ENCODE measurements at places on chromosomes 3 and 15. TPM values are rescaled to one million over a fixed set of nuclear protein-coding genes. Genes with fewer than 3 reads are reported as not detected.

EFHB gene
- total RNA-seq: not detected

GOLGA6A gene
- total RNA-seq: not detected

DNA sequence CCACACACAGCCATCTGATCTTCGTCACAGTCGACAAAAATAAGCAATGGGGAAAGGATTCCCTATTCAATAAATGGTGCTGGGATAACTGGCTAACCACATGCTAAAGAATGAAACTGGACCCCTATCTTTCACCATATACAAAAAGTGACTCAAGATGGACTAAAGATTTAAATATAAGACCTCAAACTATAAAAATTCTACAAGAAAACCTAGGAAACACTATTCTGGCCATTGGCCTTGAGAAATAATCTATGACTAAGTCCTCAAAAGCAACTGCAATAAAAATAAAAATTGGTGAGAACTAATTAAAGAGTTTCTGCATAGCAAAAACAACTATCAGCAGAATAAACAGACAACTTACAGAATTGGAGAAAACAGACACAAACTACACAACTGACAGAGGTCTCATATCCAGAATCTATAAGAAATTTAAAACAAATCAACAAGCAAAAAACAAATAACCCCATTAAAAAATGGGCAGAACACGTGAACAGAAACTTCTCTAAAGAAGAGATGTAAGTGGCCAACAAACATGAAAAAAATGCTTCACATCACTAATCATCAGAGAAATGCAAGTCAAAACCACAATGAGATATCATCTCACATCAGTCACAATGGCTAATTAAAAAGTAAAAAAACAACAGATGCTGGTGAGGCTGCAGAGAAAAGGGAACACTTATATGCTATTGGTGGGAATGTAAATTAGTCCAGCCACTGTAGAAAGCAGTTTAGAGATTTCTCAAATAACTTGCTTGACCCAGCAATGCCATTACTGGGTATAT, 104.0 kb downstream of the NR1I2 start:
- no peak for DNase-seq

DNA sequence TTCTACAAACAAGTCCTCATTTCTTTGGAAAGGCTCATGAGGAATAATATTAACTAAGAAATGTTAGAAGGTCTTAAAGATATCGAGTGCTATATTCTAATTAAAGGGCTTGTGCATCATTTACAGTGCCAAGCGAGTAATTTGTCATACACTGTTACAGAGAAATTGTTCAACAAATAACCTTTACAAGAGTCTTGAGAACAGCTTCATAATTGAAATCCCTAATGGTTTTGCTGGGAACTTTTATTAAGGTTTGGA, 209.5 kb downstream of the MECOM start:
- no peak for DNase-seq

- DNase-seq: no peak
Observed at GRCh38 chr3:149310796-149311534, 22.5 kb downstream of the TM4SF18 start.

GRCh38 chr3:19229086-19229485, 80.8 kb downstream of the KCNH8 start:
- DNase-seq: no peak

- DNase-seq: no peak
Observed at GRCh38 chr3:151330379-151330778, 1.0 kb upstream of the P2RY13 start.

GRCh38 chr3:70245746-70246525, 66.5 kb downstream of the MDFIC2 start:
- DNase-seq: no peak

GRCh38 chr15:76162784-76163456, 103.1 kb downstream of the TMEM266 start:
- DNase-seq: no peak

Data from H4 (cell line).